Sciatic nerve (tissue), 2 donors: ENCODE measurements at places on chromosomes 4 and X. TPM values are rescaled to one million over a fixed set of nuclear protein-coding genes. Genes with fewer than 3 reads are reported as not detected.

DNA sequence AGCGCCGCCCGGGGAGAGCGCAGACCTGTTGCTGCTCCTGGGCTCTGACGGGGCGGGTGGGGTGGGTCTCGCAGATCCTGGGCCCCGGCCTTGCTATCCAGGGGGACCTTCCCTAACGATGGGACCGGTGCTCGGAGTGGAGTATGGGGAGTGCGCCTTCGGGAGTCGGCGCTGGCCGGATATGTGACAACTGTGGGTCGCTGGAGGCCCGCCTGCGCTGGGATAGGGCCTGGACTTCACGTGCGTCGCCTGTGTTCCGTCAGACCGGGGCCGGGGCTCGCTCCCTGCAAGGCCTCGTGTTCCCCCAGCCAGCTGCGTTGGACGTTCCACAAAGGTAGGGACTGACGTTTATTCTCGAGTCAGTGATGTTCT lies 1.3 kb downstream of the TBL1X start:
- peak; percentile 66 for DNase-seq

DNA sequence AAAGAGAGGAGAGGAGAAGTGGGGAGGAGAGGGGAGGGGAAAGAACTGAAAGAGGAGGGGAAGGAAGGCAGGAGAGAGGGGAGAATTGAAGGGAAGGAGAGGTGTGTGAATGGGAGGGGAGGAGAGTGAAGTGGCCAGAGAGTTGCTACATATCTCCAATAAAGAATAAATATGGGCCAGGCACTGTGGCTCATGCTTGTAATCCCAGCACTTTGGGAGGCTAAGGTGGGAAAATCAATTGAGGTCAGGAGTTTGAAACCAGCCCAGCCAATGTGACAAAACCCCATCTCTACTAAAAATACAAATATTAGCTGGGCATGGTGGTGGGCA lies 482.4 kb downstream of the NAF1 start:
- no peak for DNase-seq

GRCh38 chrX:43456063-43456462 lies 200.0 kb upstream of the MAOA start:
- DNase-seq = no peak

- DNase-seq = no peak
These were observed 165.6 kb upstream of the S100G start for GRCh38 chrX:16484338-16484737.

DNA sequence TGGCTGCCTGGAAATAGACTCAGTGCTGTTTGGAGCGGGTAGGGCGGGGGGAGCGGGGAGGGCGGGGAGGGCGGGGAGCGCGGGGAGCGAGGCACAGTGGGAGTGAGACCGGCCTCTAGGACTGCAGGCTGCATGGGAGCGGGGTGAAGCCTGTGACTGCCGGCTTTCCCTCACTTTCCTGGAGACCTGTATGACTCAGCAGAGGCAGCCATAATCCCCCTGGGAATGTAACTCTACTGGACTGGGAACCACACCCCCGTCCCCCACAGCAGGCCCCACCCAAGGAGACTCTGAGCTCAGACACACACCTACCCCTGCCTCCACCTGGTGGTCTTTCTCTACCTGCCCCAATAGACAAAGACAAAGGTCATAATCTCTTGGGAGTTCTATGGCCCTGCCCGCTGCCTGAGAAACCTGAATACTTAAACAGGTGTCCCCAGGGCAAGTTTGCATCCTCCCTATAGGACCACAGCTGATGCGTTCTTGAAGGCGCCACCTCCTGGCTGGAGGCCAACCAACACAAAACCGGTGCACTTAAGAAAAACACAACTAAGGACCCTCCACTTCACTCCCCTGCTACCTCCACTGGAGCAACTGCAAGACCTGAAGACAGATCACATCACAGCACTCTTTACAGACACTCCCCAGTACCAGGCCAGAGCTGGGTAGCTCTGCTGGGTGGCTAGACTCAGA lies 18.0 kb downstream of the HDAC8 start:
- no peak for DNase-seq

DNA sequence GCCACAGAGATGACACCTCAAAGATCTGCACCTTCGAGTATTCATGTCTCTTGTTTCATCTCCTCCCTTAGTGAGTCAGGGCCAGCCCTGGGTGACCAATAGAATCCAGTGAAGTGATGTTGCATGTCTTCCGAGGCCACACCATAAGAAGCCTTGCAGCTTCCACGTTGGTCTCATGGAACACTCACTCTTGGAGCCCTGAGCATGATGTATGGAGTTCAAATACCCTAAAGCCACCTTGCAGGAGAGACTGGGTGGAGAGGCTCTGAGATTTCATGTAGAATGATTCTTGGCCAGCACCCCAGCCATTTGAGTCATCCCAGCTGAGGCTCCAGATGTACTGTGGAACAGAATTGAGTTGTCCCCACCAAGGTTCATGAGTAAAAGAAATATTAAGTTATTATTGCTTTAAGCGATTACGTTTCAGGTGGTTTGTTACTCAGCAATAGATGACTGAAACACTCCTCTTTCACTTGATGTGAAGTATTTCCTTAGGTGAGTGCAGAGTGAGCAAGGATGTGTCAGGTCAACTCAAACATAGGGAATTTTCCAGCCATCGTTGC lies 5.0 kb upstream of the RP2 start:
- DNase-seq = no peak

DNA sequence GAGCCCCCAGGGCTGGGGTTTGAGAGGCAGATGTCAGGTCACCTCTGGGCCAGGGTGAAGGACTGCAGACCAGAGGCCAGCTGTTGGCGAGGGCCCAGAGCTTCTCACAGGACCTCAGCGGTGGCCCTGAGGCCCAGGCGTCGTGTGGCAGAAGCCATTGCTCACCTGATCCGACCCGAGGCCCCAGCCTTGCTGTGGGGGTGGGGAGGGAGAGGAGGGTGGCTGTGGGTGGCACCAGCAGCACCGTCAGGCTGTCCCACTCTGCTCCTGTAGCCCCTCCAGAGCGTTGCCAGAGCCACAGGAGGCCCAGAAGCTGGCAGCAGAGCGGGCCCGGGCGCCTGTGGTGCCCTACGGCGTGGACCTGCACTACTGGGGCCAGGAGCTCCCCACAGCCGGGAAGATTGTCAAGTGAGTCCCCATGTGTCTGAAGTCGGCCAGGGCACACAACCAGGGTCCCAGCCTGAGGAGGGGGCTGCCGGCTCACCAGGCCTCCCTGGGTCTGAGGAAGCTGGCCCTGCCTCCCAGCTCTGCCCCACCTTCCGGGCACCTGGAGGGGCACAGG lies 28.8 kb downstream of the UVSSA start:
- peak; percentile 49 for DNase-seq

DNA sequence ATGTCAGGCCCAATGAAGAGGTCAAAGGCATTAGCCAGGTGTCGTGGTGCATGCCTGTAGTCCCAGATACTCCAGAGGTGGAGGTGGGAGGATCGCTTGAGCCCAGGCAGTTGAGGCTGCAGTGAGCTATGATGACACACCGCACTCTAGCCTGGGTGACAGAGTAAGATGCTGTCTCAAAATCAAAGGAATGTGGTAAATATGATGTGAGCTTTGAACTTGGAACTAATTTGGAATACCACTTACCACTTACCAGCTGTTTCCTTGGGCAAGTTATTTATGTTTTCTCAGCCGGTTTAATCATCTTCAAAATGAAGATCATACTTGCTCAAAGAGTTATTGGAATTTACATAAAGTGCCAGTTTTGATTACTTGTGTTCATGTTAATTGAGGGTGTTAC lies 23.8 kb upstream of the SEPSECS start:
- DNase-seq = no peak

DNA sequence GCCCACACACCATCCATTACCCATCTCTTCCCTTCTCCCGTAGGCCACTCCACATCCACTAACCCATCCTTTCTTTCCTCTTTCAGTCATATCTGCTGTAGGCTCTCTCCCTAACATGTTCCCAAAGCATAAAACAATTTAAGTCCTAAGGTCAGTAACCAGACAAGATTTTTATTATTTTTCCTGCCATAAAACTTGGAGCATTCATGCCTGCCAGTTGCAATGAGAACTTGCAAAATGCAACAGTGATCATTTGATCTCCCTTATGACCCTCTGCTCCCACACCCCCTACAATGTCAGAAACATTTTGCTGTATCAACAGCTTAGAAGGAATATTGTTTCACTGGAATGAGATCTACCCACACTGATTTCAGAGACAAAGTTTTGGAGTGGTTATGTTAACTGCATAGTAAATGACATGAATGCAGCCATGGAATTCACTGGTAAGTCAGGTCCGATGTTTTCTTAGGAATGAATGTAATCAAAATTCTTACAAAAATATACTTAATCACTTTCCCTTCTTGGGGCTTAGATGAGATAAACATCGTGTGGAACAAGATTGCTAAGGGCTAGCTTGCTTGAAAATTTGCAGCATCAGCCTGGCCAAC lies 5.7 kb downstream of the NIPAL1 start:
- no peak for DNase-seq

TXK gene
- 3.9 TPM for total RNA-seq

TBC1D8B gene
- total RNA-seq = 12.2 TPM

F9 gene
- total RNA-seq = not detected
